ENCODE measurements at places on chromosomes 12 and 14.

DNA sequence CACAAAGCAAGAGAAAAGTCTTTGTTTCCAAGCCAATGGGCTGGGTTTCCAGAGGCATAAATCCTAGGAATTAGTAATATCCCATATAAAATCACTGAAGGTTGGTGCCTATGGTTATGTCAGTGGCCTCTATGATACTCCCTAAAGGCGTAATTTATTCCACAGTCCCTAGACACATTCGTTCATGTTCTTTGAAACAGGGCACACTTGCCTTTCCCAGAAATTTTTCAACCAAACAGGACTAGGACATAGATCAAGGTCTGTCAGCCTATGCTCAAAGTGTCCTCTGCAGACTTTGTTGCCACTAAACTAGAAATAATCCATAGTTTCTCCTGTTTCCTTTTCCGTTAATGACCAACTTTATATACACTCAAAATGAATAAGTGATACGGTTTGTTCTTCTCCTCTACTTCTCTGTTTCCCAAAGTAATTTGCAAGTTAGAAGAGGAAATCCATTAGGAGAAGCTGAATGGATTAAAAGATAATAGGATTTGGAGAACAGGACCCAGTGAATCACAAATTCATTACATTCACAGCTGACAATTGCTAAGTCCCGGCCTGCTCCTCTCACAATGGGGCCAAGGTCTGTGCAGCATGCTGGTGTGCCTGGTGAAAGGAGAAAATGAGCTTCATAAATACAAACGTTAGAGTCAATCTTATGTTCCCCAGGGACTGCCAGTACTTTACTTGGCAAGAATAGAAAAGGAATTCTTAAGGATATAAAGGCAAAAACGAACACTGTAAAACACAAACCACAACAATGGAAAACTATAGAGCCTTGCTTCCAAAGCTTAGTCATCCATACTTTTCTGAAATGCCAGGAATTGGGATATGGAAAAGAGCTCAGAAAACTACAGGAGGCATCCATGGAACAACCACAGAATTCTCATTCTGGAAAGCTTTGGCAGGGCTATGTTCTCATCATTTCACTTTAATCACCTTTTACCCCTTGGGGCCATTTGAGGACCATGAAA, 966.2 kb downstream of the NRXN3 start:
- no peak for DNase-seq

- DNase-seq = no peak
Measured at GRCh38 chr12:107545737-107546353, 139.8 kb upstream of the PWP1 start.

- DNase-seq = no peak
Measured at GRCh38 chr14:41302776-41303175, 303.9 kb upstream of the LRFN5 start.

GRCh38 chr14:100199240-100199860, 39.6 kb upstream of the YY1 start:
- no peak for DNase-seq

GRCh38 chr12:128402486-128403243, 135.7 kb downstream of the TMEM132C start:
- DNase-seq = no peak

- no peak for DNase-seq
Measured at GRCh38 chr12:109383240-109383639, 35.5 kb downstream of the MYO1H start.

DNA sequence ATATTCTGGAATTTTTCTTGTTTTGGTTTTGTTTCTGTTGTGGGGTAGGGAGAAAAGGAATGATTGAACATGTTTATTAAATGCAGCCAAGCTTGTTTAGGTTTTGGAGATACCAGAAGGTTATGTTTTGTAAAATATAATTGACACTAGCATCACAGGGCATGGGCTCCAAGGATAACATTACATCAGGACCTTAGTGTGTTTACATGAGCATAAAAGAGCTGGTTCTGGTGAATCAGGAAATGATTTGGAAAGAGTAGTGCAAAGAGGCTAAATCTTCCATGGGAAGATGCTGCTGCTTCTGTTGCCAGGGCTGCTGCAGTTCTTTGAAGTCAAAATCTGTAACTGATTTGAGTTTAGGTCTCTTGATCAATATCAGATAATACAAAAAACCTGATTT, 118.7 kb downstream of the ETNK1 start:
- DNase-seq = no peak

DNA sequence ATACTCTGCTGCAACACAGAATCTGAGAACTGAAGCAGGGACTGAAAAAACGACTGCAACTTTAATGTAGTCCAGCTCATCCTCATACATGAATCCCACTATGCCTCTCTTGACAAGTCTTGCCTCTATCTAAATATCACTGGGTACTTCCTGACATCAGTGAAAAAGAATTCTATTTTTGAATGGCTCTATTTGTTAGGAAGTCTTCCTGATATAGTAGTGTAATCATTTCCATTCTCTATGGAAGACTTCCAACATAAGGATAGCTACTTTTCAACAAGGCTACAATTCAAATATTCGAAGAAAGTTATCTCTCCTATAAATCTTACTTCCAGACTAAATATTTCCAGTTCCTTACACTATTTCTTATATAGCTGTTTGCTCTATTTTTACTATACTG, 167.5 kb downstream of the MDGA2 start:
- no peak for DNase-seq

All from activated T-cell treated with anti-CD3 and anti-CD28 coated beads for 24 hours (primary cell).